ENCODE measurements at places on chromosomes 5 and 9.

GRCh38 chr5:42993516-42994245 lies 46.4 kb downstream of the ANXA2R start:
- DNase-seq = no peak

GRCh38 chr5:54663866-54664265 lies 146.3 kb downstream of the SNX18 start:
- no peak for DNase-seq

- no peak for DNase-seq
Measured at GRCh38 chr9:116604251-116604650, 82.9 kb upstream of the TRIM32 start.

- no peak for DNase-seq
Measured at GRCh38 chr9:101403516-101404285, 5.0 kb downstream of the ZNF189 start.

GRCh38 chr5:74639807-74640449 lies 600 bp downstream of the ENC1 start:
- DNase-seq = peak; percentile 29

DNA sequence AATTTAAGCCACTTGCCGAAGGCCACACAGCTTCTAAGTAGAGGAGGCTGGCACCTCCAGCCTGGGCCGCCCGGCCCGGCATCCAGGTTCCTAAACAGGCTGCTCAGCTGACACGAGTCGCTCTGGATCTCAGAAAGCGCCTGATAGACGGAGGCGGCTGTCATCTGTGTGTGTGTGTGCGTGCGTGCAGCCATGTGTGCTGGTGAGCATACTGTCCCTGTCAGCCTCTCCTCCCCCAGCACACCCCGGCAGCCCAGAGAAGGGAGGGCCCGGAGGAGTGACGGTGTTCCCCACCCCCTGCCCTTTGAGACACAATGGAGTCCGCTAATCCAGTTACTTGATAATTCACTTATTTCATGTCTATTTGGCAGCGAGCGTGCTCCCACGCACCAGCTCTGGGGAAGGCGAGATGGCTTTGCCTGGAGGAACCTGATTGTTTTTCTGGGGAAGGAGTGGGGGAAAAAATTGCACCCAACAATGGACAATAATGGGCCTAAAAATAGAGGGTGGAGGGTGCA lies 20.0 kb downstream of the NTNG2 start:
- no peak for DNase-seq

DNA sequence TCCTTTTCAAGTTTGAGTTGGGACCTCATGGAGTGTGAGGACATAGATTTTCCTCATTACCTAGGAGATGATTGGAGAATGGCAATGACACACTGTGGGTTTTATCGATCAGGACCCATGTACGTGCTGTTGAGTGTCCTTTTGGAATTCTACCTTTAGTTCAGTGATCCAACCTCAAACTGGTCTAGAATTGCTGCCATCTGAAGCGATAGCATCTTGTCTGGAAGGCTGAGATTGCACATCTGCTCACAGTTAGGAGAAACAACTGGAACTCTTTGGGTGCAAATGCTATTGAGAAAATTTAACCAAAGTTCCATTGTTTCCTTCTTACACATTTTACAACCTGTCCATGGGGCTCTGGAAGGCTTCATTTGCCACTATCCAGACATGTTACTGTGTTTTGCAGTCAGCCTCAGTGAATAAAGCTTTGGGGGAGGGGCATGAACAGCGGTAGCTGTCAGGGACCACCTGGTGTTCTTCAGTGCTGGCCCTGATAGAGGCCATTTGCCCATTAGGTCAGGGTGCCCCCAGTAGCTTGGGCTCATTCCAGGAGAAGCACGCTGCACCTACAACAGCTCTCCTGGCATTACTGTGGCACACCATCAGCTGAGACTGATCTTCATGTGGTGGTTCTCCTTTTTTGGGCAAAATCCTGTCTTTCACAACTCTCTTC lies 123.1 kb downstream of the PDE8B start:
- DNase-seq = no peak

GRCh38 chr5:52743529-52743928 lies 44.2 kb upstream of the ITGA1 start:
- DNase-seq = no peak

DNA sequence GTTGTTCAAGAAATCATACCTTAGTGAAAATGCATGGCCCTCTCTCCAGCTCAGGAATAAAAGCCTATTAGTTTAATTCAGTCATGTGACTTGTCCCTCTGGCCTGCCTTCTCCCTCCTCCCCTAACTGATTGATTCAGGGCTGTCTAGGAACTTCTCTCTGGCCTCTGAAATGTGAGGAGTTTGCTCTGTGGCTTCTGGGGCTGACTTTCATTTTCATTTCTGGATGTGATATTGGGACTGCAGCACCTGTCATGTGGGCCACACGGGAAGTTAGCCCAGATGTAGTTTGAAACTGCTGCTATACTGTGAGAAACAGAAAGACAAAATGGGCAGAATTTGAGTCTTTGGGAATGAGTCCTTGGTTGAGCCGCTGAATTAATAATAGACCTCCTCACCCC lies 44.8 kb downstream of the PARP8 start:
- no peak for DNase-seq

GRCh38 chr5:137496919-137497318 lies 2.2 kb downstream of the SPOCK1 start:
- no peak for DNase-seq
